HCEC 1CT (cell line): ENCODE measurements at places on chromosomes 5 and 9.

GRCh38 chr5:53568871-53569270 lies 8.4 kb downstream of the NDUFS4 start:
- DNase-seq = no peak

GRCh38 chr5:43839218-43839617 lies 236.2 kb downstream of the NNT start:
- peak; percentile 85 for DNase-seq

DNA sequence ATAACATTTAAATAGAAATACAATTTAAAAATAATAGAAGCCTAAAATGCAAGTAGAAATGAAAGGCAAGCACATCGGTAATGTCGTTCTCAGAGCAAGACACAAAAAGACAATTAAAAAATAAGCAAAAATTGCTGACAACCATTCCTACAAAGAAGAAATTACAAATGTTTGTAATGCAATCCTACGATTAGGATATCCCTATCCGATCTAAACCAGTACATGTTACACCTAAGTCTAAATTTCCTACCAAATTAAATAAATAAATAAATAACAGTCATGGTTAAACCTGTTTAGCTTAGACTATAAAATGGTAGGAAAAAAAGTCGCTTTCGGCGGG lies 90.0 kb downstream of the ANXA2R start:
- DNase-seq = no peak

GRCh38 chr5:150672237-150672883 lies 11.3 kb downstream of the MYOZ3 start:
- no peak for DNase-seq

DNA sequence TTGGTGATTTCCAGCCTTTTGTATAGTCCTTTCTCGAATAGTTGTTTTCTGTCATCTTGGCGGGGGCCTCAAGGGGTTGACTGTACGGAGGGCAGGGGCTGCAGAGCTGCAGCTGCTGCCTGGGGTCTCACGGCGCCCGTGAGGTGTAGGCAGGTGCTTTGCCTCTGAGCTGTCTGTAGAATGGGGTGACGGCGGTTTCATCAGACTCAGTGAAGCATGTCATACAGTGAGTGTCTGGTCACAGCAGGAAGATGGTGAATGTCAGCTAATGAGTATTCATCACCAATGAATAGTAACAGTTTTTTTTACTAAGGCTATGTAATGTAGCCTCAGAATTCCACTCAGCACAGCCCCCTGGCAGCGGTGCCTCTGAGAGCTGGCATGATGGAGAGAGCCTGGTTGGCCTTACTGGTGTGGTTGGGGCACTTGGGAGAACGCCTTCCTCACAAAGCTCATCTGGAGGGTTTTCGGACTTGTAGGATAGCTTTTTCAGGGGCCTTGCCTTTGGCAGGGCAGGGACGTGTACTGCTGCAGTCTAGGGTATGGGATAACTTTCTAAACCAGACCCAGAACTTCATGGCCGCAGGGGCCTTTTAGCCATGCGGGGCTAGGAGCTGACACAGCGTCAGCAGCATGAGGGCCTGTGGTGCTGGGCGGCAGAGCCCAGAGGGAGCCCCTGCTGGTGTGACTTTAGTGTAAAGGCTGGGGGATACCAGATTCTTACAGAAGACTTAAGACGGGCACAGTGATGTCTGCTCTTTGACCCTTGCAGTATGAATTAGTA lies 15.0 kb downstream of the TENT4A start:
- no peak for DNase-seq

- DNase-seq = no peak
Observed at GRCh38 chr9:90840696-90841095, 39.1 kb downstream of the SYK start.

DNA sequence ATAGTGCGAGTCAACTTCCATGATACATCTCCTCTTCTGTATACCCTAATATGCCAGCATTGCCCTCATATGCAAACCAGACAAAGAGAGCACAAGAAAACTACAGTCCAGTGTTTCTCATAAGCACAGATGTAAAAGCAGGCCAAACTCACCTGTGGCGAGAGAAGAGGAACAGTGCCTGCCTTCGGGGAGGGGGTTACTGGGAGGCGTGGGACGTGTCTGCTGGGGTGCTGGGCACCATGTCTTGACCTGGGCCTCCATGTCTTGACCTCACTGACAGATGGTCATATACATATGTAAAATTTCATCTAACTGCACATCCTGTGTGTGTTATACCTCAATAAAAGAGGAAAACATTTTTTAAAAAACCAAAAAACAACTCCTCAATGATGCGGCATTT lies 159.3 kb upstream of the PPP1R26 start:
- no peak for DNase-seq

DNA sequence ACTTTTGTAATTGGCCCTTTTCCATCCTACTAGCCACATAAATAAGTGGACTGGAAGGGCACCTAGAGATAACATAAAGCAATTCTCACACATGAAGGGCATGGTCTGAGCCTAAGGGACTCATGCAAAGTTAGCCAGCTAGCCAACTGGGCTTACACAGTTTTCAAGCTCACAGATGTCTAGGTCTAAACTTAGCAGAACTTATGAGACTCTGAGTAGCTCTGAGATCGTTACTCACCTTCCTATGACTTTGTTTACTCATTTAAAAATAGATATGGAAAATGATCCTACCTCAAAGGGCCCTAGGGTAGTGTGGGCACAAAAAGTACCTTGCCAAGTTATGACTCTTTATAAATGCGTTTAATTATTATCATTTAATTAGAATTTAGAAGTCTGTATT lies 410.4 kb upstream of the MPDZ start:
- no peak for DNase-seq

- DNase-seq = peak; percentile 27
Observed at GRCh38 chr5:8773046-8773615, 772.7 kb downstream of the SEMA5A start.

DNA sequence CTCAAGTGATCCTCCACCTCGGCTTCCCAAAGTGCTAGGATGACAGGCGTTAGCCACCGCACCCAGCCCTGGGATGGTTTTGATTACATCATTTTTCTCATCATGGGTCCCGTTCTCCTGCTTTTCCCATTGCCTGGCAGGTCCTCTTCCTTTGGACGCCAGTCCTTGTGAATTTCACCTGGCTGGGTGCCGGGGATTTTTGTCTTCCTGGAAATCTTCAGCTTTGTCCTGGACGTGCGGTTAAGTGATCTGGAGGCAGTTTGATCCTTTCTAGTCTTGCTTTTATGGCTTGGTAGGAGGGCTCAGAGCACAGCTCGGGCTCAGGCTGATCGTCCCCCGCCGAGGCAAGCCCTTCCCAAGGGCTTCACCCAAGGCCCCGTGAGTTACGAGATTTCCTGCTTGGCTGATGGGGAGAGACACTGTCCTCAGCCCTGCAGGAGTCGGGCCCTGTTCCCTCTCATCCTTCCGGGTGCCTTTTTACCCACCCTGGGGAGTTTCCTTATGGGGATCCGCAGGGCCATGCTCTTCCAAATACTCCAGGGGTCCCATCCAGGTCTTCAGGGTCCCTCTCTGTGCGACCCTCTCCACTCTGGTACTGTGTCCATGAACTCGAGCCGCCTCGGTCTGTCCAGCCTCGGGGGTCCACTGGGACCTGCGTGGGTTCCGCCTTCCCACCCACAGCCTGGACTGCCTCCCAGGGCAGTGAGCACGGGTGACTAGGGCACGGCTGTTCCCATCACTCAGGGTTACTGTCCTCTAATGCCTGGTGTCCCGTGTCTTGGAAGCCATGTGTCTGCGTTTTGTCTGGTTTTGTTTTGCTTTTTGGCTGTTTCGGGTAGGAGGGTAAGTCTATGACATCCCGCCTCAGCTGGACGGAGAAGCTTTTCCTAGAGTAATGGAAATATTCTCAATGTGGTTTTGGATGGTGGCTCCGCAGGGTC lies 22.3 kb upstream of the EGFL7 start:
- DNase-seq = no peak

GRCh38 chr5:133948721-133949120 lies 19.7 kb downstream of the C5orf15 start:
- no peak for DNase-seq

DNA sequence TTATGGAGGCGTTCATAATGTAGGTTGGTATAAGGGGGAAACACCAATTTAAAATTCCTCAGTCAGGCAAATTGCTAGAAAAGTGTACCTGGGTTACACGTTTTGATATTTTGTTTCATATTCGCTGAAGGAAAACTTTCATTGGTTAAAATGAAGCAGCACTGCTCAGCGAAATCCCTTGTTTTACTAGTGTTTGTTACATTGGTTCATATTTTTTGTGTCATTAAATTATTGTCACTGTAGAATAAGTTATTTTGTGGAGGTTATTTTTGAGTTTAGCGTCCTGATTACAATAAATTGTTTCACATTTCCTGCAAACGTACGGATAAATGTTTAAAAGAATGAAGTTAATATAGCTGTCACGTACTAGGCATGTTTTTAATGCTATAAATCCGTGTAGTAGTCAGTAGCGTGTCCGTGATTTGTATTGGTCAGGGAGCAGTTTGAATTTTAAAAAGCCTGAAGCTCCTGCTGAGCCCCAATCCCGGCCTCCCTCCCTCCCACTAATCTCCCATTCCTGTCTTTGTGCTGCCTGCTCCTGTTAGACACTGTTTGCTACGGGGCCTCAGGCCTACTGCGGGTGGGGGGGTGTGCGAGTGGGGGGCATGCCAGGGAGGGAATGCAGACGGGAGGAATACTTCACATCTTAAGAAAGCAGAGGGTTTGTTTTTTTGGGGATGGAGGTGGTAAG lies 2.0 kb downstream of the NIPBL start:
- DNase-seq = peak; percentile 52

- DNase-seq = no peak
Observed at GRCh38 chr9:82021198-82021597, 32.6 kb downstream of the SPATA31D1 start.

DNA sequence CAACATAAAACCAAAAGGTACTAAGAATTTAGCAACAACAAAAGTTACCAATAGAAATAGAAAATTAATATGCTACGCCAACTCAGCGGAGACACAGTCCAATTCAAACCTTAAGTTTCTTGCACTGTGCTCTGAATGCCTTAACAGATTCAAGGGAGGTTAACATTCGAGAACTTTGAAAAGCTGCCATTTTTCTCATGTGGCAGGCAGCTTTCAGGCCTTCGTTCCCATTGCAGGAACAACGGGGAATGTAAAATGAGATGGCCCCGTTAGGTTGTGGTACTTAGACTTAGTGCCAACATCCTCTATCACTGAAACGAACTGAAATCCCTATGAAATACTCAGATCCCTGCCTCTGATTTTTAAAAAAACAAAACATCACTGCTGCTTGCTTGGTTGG lies 22.4 kb downstream of the FNBP1 start:
- no peak for DNase-seq

GRCh38 chr9:33739398-33739797 lies 56.0 kb upstream of the PRSS3 start:
- no peak for DNase-seq

DNA sequence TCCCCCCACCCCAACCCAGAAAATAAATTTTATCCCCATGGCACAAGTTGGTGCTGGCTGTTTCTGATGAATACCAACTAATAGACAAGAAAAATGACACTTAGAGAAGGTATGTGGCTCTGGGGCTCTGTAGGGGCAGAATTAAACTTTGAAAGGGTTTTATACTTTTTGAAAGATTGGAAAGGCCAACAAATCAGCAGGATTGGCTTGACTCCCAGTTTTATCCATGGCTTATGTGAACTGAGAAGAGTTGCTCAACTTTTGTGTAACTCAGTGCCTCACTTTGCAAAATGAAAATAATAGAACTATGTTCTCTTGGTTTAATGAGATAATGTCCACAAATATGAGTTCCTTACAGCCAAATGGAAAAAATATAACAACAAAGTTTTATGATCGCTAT lies 288.9 kb upstream of the KIF2A start:
- DNase-seq = no peak

DNA sequence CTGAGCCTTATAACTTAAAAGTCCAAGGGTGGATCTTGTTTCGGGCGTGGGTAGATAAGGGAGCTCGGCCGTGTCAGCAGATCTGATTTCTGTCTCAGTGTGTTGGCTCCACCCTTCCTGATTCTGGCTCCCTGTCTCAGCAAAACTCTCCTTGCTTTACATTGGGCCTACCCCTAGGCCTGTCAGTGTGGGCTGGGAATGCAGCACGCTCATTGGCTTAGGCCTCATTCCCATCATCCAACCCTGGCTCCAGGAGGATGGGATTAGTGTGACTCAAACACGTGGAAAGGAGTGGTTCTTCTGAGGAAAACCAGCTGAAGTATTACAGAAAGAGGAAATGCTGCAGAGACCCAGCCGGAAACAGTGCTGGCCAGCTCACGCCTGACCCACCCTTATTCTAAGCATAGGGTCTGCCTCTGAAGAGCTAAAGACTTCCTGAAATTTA lies 59.9 kb downstream of the ZFAND5 start:
- peak; percentile 35 for DNase-seq

GRCh38 chr5:155850370-155850769 lies 476.6 kb upstream of the SGCD start:
- no peak for DNase-seq

GRCh38 chr9:84285381-84285780 lies 55.2 kb downstream of the SLC28A3 start:
- DNase-seq = no peak

- DNase-seq = no peak
Observed at GRCh38 chr5:90037646-90038045, 371.9 kb downstream of the CETN3 start.

GRCh38 chr9:21402386-21403251 lies 6.3 kb upstream of the IFNA8 start:
- no peak for DNase-seq

DNA sequence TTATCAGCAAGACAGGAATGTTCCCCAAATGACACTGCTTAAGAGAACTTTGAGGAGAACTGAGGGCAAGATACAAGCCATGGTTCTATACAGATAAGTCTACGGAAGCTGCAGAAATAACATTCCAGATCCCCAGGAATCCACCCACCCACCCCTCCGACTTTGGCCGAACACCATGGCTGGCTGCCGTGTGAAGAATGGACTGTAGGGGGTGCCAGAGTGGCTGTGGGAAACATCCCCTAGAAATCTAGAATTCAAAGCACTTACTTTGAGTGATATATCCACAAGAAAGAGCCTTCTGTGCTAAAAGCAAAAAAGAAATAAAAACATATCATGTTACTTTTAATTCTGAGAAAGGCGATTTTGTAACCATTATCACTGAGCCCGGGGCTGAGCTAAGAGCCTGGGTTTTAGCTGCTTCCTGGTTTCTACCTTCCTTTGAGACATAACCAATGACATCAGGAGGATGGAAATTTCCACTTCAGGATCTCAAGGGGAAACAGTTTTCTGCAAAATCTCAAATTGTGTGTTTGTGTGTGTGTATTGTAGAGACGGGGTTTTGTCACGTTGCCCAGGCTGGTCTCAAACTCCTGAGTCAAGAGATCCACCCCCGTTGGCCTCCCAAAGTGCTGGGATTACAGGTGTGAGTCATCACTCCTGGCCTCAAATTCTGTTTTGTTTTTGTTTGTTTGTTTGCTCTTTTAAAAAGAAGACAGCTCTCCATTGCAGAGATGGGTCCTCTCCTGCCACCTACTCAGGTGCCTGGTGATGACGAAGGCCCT lies 36.4 kb downstream of the GGTA1 start:
- DNase-seq = no peak

DNA sequence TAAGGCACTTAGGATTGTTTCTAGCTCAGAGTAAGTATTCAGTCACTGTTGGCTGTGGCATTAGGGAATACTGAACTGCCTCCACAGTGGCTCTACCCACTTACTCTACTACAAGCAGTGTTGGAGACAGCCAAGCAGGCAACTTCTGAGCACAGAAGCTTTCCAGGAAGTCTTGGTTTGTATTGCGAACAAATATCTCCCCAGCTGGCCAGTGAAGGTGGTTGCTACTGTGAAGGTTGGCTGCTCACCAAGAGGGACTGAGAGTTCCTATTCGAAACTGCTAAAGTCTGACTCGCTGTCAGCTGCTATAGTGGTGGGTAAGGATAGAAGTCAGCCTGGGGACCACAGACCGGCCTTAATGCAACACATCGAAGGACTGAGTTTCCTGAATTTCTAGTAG lies 319.1 kb downstream of the KIF4B start:
- no peak for DNase-seq
